Mammary epithelial cell (primary cell): ENCODE measurements at places on chromosomes 2 and 18.
A peak's percentile ranks its signal among the peaks of the same experiment; 100 is the strongest.

DNA sequence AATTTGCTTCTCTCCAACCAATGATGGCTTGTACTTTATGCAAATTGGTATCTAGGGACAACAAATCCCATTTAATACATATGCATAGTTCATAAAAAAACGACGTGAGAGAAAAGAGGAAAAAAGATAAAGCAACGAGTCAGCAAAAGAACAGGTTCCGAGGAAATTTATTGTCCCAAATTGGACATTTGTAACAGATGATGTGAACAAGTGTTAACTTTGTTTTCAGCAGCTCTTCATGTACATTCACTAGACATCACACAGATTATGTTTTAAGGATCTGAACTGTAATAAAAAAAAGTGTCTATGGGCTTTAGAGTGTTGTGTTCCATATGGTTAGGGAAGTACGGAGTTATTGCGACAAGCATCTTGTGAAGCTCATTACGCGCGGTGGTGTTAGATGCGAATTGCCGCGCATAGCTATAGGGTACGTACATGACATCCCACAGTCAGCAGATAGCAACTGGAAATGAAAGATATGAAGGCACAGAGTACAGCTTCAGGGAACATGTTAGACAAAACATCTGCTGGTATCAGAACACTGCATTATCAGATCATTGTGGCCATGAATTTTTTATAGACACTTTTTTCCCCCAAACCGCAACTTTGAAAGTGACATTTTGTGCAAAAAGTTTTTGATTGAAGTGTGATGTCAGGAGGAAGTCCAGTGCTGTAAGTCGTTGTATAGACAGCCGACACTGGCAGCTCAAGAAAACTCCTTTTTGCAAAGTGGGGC, 1073.1 kb upstream of the FANCL start:
- no peak for DNase-seq

- DNase-seq = peak; percentile 64
Measured at GRCh38 chr18:77223653-77224052, 26.0 kb upstream of the GALR1 start.

DNA sequence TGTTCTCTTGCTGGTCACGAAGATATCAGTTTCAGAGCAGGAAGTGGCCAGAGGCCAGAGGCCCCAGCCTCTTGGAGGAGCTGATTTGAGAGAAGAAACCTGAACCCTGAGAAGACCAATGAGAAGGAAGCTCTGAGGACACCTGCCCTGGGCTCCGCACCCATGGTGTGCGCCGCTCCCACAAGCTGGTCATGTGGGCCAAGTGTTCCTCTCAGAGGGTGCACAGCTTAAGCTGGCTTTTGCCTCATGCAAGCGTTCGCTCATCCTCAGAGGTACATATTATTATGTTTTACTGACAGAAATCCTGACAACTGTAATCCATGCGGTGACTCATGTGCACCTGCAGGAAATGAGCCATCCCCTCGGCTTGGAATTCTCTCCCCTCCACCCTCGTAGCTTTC, 316.1 kb upstream of the MYT1L start:
- DNase-seq = peak; percentile 2

DNA sequence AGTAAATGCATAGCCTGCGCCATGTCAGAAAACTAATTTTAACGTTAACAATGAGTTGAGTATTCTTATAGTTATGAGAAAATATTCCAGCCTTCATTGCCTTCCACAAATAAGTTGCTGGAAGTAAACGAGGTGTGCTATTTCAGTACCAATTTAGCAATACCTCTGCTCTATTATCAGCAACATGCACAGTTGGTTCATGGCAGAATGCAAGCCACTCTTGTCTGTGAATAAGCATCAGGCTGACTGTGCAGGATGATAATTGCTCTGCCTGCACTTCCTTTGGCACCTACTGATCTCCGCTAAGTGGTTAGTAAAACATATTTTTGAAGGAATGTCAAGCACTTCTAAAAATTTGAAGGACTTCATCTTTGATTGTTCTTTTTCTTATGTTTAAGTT, 261.9 kb upstream of the SIX3 start:
- DNase-seq = no peak

DNA sequence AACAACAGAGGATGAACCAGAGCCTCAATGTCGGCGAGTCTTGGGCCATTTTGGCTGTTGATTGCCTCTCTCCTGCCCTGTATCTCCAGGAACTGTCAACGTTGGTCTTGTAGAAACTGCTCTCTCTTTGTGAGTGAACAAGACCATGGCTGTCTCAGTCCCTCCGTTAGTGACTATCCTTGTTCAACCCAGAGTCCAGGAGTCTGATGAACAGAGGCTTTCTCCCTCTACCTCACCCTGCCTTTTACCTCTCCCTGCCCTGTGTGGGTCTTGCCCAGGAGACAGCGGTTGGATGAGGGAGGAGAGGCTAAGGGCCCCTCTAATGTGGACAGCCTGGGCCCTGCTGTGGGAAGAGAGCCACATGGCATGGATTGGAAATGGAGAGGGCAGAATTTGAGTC, 32.8 kb downstream of the INPP4A start:
- DNase-seq = no peak

- no peak for DNase-seq
Measured at GRCh38 chr2:134705861-134706586, 12.8 kb downstream of the TMEM163 start.

GRCh38 chr2:176552501-176553135, 283.4 kb downstream of the MTX2 start:
- DNase-seq = peak; percentile 45

DNA sequence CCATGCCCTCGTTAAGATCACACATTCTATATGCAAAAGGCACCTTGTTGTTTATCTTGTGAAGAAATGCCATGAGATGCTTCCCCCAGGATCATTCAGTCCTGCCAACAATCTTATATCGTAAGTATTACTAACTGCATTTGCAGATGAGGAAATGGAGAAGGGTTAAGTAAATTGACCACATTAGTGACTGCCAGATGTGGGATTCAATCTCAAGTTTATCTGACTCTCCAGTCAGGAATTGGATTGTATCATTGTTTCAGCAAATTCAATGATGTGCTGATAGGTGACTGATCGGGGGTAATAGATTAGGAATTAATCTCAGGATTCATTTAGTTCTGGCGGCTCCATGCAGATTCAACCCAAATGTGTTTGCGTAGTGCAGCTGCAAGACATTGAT, 106.2 kb downstream of the CNTNAP5 start:
- DNase-seq = no peak

DNA sequence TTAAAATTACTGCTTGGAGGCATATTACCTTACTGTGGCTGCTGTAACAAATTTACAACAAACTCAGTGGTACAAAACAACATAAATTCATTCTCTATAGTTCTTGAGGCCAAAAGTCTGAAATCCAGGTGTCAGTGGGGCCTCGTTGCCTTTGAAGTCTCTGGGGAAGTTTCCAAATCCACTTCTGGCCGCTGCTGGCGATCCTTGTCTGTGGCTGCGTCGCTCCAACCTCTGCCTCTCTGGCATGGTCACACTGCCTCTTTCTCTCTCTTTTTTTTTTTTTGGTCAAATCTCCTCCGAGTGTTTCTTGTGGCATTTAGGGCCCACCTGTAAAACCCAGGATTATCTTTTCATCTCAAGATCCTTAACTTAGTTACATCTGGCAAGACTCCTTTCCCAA, 182.8 kb downstream of the ST6GAL2 start:
- DNase-seq = no peak

DNA sequence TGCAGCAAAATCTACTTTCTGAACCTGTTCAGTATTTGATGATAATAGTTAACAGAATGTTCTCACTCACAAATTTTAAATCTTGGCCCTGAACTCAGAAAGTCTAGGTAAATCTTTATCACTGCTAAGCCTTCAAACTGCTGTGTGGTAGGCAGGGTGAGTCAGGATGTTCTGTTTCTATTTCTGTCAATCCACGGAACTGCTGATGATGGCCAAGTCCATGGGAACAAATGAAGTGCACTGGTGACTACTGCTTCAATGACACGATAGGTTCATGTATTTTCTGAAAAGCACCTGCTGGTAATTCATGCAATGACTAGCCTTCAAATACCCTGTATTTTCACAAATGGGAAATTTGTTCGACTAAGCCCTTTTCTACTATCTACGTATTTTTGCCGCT, 14.2 kb downstream of the NIFK start:
- DNase-seq = peak; percentile 82

DNA sequence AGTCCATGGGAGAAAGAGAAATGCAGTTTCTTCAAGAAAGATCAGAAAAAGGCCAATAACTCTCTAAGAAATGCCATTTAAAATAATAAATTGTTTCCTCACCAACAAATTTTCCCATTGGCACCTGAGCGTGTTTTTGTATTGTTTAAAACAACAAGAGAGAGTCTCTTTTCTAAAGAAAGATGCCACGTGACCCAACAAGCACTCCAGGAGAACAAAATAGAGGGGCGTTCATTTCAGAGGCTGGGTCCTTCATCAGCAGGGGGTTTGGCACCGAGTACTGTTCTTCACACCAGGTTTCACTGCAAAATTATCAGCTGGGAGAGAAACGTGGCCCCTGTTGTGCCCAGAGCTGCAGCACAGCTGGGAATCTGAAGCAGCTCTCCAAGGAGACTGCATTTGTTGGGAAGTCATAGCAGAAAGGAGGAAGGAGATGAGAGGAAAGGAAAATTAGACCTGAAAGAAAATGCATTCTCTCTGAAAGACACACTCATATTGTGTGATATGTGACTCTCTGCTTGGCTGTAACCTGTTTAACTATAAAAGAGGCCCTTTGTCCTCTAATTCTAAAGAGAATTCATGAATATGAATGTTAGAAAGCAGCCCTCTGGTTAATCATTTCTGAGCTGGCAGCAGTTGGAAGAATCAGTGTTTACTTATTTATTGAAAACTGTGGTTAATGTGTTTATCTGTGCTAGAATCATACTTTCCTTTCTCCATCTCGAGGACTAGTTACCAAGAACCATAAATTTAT, 205.3 kb upstream of the CDH20 start:
- DNase-seq = no peak

- no peak for DNase-seq
Measured at GRCh38 chr18:11866764-11867163, 15.6 kb downstream of the CHMP1B start.
